ENCODE measurements at places on chromosomes 3 and 15. TPM values are rescaled to one million over a fixed set of nuclear protein-coding genes. Genes with fewer than 3 reads are reported as not detected.

- DNase-seq = no peak
Observed at GRCh38 chr3:17967953-17968607, 225.6 kb upstream of the TBC1D5 start.

GRCh38 chr3:64648927-64649906 lies 38.6 kb downstream of the ADAMTS9 start:
- DNase-seq = no peak

GRCh38 chr3:16885593-16886302 lies 993 bp downstream of the PLCL2 start:
- no peak for DNase-seq

The XIRP1 gene
- polyA plus RNA-seq = not detected

The STRIT1 gene
- not detected for polyA plus RNA-seq
